ENCODE measurements at places on chromosomes 5 and 9.

DNA sequence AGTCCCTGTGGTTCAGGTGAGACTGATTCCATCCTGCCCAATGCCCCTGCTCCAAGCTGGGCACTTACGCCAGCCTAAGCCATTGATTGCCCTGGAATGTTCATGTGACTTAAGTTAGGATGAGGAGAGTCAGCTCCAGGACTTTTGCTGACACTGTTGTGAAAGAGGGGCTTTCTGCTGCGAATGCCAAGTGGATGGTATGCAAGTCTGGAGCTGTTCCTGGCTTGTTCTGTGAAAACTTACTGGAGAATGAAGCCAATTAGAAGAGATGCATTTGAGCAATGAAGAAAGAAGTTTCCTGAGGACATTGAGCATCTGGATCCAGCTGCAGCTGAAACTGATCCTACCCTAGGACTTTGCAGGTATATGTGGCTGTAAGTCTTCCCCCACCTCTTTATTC lies 61.2 kb upstream of the ZFR start:
- no peak for DNase-seq

GRCh38 chr5:171313481-171314206 lies 4.6 kb downstream of the TLX3 start:
- DNase-seq, result no peak

- no peak for DNase-seq
Measured at GRCh38 chr5:83509540-83509939, 38.0 kb downstream of the VCAN start.

DNA sequence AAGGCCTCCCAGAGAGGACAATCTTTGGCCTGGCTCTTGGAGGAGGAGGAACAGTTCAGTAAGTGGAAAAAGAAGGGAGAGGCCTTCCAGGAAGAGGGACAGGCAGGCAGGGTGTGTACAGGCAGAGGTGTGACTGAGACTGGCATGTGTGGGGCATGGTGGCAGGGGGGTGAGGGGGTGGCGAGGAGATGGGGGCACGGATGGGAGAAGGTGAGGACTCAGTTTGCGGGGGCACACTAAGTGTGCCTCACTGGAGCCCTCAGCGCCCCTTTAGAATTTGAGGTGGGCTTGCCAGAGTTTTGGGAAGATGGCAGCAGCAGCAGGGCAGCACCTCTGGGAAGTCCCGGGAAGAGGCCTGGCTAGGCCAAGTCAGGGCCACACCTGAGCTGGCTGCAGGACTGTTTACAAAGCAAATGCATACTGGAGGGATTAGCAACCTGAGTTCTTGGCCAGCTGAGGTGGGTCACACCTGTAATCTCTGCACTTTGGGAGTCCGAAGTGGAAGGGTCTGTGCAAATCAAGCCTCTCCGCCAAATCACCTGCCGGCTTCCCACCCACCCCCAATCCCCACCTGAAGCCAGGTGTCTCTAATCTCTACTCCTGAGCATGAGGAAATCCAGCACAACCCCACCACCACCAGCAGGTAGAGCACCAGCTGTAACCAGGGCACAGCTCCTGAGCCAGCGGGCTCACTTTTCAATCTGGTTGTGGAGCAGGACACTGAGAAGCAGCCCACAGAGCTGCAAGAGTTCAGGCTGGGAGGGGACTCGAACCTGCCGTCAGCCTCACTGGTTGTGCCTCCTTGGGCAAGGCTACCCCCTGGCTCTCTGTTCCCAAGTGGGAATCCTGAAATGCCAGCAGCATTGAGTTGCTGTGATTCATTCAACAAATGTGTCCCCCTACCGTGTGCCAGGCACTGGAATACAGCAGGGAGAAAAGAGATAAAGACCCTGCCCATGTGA lies 10.2 kb upstream of the GABRP start:
- DNase-seq, result no peak

DNA sequence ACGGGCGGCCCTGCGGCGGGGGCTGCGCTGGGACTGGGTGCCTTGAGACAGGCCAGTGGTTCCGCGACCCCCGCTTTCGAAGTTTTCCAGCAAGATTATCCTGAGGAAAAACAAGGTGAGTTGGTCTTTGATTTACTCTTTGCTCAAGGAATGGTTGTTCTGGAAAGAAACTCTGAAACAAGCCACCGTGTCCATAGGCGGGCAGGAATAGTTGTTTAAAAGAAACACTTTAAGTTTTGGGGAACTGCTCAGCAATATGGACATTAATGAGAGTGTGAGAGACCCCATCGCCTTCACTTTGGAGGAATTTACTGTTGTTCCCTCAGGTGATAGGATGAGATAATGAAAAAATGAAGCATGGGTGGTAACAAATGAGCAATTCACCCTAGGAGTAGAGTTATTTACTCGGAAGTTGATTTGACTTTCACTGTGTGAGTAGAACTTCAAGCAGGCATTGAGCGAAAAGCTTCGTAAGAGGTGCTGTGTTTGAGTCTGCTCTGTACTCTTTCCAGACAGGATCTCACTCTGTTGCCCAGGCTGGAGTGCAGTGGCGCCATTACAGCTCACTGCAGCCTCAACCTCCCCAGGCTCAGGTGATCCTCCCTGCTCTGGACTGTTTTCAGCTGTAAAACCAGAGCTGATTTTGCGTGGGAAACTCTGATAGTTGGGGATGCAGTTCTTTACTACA lies 1.1 kb downstream of the DMRTA1 start:
- no peak for DNase-seq

Data from amniotic stem cell (primary cell).